ENCODE measurements at places on chromosomes 11 and 22.

DNA sequence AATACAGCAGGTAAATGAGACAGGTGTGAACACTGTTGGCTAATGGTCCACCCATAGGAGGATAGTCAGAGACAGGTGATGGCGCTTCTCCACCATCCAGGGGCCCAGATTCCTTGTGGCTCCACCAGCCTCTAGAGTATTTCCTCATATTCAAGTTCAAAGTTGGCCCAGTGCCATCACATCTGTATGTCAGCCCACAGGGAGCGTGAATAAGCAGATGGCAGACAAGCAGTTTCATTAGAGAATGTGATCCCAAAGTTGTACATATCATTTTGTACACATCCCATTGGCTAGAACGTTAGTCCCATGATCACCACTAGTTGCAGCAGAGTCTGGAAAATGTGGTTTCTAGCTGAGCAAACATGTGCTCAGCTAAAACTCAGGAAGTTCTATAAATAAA is 11.0 kb upstream of the CWF19L2 start:
- DNase-seq, result no peak

- no peak for DNase-seq
Observed at GRCh38 chr11:11426226-11426952, 73.3 kb upstream of the CSNK2A3 start.

DNA sequence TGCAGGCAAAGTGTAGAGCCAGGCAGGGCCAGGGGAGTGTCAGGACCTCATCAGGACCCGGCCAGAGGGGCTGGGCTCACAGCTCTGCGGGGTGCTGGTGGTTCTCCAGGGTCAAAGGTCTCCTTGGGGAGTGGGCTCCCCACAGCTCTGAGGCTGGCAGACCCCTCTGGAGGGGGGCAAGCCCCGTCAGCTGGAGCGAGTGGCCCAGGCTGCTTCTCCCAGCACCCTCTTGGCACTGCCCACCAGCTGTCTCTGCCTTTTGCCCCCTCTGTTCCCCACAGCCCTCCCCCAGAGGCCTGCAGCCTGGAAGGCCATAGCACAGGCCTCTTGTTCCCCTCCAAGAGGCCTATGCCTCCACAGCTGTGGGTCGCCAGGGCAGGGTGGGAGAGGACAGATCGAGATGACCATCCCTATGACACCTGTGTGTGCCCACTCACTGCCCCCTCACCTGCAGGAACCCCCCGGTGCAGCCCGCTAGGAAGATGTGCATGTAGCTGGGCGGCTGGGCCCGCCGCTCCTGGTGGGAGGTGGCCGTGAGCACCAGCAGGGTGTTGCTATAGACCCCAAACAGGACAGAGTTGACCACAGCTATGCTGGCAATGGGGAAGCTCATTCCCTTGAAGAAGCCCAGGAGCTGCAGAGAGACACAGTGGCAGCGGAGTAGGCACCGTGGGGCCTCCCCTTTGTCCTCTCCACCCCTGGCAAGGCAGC is 3.4 kb downstream of the SLC25A45 start:
- no peak for DNase-seq

- DNase-seq, result no peak
Observed at GRCh38 chr22:46357711-46358520, 22.4 kb downstream of the TRMU start.

DNA sequence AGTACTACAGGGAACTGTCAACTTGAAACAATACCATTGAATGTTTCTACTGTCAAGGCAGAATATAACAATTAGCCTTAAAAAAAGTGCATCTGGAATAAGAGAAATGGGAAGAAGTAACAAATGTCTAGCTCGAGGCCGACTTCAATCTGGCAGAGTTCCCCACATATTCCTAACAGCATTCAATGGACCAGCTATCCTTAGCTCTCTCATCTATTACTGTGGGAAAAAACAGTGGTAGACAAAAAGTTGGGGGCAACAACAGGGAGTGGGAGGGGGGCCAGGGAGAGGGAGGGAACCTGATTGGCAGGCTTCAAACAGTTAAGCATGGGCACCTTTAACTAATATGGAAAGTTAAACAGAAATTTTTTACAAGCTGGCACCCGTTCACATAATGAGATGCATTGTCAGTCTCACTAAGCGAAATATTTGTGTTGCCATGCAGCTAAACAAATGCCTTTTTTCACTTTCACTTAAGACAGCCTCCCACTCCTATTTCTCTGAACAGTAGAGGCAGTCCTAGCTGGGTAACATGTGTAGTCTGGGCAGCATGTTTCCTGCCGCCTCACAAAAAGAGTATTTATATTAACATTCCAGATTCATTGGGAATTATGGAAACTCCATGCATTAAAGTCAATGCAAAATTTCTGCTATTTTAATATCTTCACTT is 62.2 kb upstream of the SOX6 start:
- DNase-seq, result no peak

GRCh38 chr11:64856382-64857227 is 12.2 kb upstream of the CDC42BPG start:
- DNase-seq, result no peak

DNA sequence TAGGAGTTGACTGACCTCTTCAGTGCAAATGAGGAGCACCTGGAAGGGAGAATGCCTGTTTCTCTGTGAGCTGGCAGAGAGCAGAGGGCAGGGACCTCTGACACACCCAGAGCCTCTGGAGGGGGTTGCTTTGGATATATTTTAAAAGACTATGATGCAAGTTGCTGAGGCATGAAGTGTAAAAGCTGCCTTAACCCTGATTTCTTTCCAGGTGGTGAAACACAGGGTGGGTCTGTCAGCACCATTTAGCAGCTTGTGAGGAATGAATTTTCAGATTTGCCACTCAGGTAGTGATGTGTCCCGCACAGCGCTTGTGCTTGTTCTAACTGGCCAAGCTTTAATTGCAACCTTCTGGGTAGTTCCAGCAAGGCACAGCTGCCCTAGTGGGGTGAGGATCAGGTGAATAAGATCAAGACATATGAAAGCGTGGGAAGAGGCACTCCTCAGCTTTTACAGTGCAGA is 90.2 kb downstream of the SWAP70 start:
- DNase-seq, result no peak
